DMS153 (cell line): ENCODE measurements at places on chromosomes 12 and 14.

DNA sequence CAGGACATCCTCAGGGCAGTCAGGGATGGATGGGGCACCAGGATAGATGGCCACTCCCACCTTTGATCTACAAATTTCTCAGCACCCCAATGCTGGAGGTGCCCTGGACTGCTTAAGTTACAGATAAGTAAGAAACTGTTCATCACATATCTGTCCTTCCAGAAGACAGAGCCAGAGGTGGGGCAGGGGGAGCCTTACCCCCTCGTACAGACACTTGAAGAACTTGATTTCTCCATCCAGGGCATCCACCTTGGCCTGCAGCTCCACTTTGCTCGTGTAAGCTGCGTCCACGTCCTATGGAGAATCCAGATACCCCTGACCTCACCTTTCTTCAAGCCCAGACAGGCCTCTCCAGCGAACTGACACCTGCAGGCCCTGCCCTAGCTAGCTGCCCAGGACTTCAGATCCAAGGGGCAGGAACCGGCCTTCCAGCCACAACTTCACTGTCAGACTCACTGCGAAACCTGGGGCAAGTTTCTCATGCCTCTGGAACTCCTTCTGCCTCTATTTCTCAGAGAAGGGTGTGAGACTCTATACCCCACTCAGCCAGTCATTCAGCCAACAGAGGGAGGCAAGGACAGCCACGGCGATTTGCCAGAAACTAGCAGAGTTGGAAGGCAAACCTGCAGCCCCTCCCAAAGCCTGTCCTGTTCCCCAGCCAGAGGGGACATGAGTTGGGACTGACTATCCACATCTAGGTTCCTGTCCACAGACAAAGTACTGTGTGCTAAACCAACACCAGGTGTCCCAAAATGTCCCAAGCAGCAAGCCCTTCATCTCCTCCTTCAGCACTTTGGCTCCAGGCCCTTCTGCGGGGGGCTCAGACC is 3.8 kb downstream of the KRT73 start:
- DNase-seq: no peak

DNA sequence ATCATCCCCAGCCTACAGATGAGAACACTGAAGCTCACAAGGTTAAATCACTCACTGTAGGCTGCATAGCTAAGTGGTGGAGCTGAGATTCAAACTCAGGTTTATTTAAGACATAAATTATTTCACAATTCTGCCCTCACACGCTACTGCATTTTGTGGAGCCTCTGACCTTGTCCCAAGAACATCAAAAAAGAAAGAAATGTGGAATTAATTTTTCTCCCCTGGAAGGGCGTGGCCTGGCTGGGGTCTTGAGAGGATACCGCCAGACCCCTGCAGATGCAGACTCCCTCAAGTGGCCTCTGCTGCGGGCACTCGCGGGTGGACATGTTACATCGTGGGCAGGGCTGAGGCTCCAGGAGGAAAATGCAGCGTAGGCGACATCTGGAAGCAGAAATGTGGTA is 40.6 kb downstream of the LTBP2 start:
- no peak for DNase-seq

- no peak for DNase-seq
Measured at GRCh38 chr12:105552056-105552455, 221.6 kb downstream of the C12orf75 start.

DNA sequence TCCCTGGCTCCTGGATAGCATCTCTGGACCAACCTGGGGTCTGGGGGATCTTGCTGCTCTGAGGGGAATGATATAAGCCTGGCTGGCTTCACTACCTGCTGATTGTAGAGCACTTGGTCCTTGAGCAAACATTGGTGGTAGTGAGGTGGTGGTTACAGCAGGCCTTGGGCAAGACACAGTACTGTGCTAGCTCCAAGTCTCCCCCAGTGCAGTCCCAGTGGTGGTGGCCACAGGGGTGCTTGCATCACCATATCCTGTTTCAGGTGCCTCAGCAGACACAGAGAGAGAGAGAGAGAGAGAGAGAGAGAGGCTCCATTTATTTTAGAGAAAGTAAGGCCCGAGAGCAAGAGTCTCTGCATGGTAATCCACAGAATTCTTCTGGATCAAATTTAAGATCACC is 186.3 kb downstream of the MYRFL start:
- no peak for DNase-seq

- DNase-seq: no peak
Measured at GRCh38 chr12:1929241-1929984, 11.0 kb upstream of the CACNA2D4 start.

- DNase-seq: no peak
Measured at GRCh38 chr12:6077692-6078083, 46.8 kb downstream of the VWF start.

- peak; percentile 15 for DNase-seq
Measured at GRCh38 chr14:25102788-25103187, 52.8 kb upstream of the STXBP6 start.

- DNase-seq: no peak
Measured at GRCh38 chr12:112307317-112308011, 74.8 kb downstream of the HECTD4 start.

DNA sequence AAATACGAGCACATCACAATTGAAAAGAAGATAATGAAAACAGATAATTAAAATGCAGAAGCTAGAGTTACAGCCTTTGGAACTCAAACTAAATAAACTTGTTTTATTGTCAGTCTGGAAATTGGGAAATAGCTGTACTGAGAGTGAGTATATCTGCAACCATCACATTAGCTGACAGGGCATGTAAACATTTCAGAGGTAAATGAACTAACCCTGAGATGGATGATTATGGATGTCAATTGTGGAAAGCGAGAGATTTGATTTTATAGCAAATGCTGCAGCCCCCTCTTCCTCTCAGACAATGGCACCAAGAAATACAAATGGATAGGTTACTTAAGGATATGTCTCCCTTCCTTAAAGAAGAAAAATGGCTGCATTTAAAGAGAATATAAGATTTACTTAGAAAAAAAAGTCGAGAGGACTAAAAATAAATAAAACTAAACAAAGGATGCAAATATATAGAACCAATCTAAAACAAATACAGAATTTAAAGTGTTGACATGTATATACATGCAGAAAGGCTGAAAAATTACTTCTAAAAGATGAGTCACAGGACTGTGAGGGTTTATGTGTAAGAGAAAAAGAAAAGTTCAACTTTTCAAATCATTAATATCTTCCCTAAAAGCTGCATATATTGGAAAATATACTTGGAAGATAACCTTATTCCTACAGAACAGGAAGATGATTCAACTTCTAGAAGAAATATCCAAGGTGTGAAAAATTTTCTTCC is 120.3 kb upstream of the FLRT2 start:
- no peak for DNase-seq

- DNase-seq: no peak
Measured at GRCh38 chr14:97943619-97944018, 1146.4 kb downstream of the VRK1 start.

DNA sequence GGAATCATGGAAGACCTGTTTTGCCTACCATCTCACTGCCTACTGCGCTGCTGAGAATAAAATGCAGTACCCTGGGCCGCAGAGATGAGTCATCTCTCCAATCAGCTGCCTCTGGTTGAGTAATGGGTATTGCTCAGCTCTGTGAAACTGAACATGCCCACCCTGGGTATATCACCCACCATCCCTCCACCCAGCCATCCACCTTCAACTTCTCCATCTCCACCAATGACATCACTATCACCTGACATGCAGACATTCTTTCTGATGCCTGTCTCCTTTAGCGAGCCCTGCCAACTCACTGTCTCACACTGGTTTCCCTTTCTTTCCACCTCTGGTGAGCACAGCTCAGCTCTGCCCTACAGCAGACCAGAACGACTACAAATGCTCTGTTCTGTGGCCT is 33.6 kb downstream of the E2F7 start:
- DNase-seq: no peak

DNA sequence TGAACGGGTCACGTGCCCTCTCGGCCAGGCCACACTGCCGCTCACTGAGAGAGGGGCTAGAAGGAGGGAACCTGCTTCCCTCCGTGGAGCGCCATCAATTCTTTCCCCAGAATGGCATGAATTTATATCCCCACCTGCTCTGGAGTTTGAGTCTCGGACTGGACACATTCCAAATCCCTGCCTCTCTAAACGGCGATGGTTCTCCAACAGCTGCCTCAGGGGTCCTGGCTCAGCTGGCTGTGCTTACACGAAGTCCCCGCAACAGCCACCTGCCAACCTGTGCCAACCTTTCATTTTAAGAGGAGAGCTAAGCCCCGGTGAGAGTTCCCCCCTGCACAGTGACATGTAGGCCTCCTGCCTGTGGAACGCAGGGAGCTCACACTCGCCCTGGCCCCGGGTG is 73.2 kb downstream of the RIMBP2 start:
- DNase-seq: no peak

DNA sequence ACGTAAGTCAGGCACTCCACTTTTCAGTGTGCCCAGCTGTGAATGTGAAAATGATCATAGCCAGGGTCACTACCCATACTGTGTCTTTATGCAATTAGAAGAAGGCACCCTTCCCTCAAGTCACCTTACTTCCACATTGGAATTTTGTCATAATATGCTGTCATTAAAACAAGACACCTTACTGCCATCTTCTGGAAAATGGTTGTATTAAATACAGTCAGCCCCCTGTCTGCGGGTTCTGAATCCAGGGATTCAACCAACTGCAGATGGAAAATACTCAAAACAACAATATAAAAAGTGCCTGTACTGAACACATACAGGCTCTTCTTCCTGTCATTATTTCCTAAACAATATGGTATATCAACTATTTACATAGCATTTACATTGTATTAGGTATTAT is 70.2 kb upstream of the TBX5 start:
- peak; percentile 2 for DNase-seq

- no peak for DNase-seq
Measured at GRCh38 chr12:59808317-59808910, 212.6 kb downstream of the SLC16A7 start.

DNA sequence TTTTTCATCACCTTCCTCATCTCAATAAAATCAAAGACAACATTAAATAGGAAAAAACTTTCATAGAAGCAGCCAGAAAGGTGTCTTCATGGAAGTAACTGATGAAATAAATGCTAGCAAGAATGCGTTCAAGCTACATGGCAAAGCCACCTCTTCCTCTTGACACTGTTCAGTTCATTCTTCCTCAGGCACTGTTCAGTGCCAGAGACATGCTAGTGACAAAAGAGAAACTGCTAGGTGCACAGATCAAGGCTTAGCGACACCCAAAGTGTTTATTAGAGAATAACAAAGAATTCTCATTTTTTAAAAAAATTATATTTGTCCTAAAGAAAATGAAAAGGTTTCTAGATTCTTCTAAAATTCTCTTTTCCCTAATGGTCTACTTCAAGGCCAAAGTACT is 7.2 kb downstream of the SLC11A2 start:
- DNase-seq: no peak

DNA sequence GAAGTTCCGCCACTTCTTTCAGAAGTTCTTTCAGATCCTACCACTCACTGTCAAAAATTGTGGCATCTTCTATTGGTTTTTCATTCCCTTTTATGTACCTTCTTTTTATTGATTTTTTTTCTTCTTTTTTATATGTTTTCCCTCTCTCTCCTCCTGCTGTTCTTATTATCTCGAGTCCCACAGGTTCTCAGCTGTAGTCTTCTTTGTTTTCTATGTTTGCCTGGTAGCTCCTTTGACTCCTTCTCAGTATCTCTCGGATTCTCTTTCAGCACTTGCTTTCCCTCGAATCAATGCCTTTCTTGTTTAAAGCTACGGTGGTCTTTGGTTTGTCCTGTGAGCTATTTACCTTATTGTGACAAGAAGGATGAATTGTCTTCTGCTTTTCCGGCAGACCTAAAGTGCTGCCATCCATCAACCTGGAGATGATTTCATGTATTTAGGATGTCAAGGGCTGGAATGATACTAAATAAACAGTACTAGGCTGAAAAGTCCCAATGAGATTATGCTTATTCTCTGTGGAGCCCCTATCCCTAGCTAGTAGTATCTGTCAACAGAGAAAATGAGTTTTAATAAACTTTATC is 541.7 kb downstream of the NOVA1 start:
- no peak for DNase-seq

DNA sequence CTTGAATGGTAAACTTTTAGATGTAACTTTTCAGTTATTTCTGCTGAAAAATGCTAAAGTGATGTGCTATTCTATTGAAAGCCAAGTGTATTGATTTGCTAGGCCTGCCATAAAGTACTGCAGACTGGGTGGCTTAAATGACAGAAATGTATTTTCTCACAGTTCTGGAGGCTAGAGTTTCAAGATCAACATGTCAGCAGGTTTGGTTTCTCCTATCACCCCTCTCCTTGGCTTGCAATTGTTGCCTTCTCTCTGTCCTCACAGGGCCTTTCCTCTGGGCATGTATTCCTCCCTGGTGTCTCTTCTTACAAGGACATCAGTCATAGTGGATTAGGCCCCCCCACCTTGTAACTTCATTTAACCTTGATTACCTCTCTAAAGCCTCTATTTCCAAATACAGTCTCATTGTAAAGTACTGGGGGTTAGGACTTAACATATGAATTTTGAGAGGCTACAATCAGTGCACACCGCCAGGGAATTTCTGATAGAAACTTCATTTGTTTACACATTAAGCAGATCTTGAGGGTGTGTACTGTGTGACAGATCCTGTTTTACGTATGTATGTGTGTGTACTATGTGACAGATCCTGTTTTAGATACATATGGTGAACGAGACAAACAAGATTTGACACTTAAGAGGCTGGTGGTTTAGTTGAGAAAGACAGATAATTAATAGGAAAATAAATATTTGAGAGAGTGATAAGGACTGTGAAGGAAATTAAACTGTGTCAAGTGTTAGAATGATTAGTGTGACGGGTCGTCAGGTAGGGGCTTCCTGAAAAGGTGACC is 49.5 kb downstream of the ADIPOR2 start:
- no peak for DNase-seq

GRCh38 chr14:31270196-31270772 is 62.7 kb upstream of the HECTD1 start:
- DNase-seq: no peak

- no peak for DNase-seq
Measured at GRCh38 chr12:50220363-50220995, 53.3 kb upstream of the CERS5 start.

GRCh38 chr12:110565894-110566871 is 16.9 kb downstream of the PPTC7 start:
- DNase-seq: peak; percentile 42

DNA sequence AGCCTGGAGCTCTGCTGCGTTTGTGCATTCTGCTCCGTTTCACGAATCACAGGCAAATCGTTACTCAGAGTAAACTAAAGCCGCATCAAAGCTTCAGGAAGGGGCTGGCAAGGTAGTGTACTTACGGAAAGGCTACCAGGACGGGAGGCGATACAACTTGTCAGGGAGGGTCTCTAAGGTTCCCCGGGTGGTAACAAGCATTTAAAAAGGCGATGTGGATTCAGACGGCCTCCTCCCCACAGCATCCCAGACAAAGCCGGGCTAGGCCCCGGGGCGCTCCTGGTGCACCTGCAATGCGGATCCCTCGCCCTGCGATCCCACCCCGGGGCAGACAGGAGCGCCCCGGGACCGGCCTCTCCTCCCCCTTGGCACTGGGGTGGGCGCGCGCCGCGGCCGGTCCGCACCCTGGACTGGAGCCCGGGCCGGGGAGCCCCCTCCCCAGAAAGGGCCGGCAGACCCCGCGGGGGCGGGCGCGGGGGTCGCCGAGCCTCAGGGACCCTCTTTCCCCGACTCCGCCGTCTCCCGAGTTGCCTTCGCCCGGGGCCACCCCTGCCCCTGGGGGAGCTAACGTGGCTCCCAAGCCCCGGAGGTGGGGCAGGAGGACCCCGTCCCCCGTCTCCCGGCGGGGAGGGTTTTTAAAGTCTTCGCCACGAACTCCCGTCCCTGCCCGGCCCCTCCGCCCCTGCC is 718 bp downstream of the CCDC92 start:
- no peak for DNase-seq
